ENCODE measurements at places on chromosomes 12 and 14.
A peak's percentile ranks its signal among the peaks of the same experiment; 100 is the strongest.

DNA sequence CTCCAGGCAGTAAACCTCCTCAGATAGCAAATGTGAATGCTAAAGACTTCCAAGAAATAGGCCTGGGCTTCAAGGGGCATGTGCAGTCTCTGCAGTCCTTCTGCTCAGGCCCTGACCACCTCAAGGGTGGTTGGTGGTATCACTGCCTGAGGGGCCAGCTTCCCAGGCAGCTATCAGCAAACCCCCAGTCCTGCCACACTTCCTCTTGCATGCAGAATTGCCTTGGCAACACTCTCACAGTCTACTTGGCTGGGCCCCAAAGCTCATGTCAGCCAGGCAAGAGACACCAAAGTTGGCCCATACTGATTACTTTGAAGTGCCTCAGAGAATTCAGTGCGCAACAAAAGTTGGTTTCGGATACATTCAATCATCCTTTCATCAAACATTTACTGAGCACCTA lies 3.5 kb upstream of the ASB8 start:
- peak; percentile 31 for DNase-seq

DNA sequence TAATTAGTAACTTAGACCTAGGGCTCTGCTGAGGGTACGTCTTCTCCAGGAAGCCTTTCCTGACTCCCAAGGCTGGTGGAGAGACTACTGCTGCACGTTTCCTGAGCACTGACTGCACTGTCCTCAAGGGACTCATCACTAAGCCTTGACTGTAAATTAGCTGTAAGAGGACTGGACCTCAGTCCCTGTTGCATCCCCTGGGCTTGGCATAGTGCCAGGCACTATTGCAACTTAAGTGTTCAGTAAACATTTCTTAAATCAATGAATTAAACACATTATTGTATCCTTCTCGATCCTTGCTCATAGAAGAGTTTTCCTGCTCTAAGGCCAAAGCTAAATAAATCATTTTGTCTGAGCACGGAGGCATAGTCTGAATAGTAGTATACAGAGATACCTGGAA lies 31.9 kb upstream of the IFNG-AS1 start:
- DNase-seq: no peak

GRCh38 chr14:74669846-74670245 lies 43.0 kb downstream of the AREL1 start:
- DNase-seq: no peak

DNA sequence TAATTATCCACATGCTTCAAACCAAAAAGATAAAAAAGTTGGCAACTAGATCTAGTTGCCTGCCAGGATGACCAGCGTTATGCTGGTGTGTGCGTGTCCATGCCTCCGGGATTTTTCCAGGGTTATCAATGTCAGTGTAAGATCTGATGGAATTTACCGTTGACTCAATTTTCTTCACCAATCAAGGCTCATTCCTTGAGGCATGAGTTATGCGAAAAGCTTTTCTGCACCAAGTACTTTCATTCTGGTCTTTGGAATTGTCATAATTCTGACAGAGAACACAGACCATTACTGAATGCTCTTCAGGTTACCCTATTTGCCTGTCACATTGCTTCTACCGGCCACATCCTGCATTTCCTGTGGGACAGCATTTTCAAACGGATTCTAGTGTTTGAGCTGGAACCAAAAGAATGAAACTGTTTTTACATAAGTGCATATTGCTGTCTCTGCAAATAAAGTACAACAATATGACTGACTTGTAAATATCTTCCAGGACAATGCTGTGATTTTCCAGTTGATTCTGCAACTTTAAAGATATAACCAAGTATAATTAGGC lies 91.8 kb downstream of the DUSP16 start:
- DNase-seq: no peak

DNA sequence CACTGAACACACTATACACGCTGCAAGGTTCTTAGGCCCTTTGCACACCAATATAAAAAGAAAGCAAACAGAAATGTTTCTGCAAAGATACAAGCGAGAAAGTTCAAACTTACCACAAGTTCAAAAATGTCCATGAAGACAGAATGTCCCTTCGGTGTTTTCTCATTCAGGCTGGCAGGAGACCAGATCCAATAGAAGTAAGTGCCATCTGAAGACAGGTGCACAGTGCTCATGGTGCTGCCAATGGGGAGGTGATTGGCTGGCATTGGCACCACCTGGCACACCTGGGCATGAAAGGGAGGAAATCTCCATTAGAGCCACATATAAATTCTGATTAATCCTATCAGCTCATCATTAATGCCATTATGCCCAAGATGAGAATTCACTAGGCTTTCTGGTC lies 76.3 kb downstream of the HECTD4 start:
- no peak for DNase-seq

DNA sequence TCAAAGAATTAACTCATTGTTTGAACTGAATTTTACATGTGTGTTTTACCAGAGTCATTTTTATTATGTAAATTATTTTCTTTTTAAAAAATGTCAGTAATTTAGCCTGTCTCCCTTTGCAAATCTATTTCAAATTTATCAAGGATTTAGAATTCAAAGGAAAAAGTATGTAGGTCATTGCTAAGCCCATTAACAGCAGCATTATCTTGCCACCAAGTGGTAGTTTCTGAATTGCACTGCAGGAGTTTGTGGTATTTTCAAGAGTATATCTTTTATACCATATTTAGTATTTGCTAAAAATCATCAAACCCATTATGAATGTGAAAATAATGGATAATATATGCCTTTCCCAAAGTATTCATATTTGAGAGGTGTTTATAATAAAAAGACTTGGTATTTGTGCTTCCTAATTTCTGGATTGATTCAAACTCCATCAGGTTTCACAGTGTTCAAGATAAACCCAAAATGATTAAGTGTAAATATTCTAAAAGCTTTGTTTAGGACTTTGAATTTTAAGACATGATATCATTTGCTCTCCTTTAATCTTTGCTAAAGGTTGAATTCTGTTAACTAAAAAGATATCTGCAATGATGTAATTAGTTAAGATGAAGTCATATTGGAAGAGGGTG lies 711.4 kb downstream of the FSCB start:
- no peak for DNase-seq

DNA sequence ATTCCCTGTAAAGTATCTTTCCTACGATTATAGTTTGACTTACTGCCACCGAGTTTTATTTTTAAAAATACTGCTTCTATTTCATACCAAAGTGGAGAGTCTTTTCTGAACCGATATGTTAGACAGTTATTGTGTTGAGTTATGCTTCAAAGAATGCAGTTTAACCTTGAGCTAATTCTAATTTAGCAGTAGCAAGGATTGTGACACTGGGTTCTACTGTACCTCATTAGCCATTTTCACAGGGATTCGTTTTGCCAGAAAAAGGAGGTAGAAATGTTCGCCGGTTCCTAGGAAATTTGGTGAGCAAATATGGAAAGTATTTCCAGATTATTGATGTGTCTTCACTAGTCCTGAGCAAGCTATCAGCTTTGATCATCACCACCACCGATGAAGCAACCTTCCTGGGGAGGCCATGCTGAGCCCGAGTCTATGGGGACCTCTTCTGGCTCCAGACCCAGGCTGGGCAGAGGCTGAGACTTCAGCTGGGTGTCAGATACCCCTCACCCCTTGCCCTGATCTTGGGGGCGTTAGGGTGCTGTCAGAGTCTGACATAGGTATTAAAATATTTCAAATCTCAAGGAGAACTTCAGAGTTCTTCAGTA lies 13.6 kb downstream of the GLRX5 start:
- no peak for DNase-seq

DNA sequence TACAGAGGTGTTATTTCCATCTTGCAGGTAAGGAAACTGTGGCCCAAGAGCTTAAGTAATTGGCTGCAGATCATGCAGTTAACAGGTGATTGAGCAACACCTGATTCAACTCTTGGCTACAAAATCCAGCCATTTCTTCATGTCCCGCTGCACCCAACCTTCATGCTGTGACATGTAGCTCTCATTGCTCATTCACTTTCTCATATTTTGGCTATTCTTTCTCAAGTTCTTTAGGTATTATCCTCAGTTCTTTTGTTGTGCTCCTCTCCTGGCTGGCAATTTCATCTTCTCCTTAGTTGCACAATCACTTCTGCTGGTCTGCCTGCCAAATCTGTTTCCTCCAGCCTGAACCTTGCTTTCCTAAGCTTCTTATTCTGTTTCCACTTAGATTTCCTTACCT lies 300.8 kb downstream of the SSPN start:
- no peak for DNase-seq

DNA sequence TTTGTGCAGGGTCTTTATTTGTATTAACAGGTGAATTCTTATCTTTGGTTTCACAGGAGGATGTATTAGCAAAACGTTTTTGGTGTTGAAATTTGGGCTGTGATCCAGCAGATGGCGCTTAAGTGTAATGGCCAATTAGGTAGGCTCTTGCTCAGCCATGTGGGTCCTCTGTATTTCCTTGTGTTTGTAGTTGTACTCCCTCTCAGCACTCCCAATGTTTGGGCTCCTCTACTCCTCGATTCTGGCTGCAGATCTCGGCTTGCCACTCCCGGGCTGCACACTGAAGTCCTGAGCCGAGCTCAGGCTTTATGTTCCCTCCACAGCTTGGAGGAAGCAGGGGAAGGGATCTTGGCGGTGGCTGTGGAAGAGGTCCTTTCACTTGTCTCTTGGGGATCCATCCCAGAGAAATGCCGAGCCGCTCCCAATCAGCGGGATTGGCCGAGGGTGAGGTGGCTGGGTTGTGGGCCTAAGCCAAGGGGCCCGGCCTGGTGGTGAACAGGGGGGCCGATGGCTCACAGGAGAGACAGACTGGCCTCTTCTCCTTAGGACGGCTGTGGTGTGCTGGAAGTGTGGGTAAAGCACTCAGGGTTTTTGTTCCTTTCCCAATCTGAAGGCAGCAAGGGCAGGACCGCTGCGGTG lies 133.7 kb downstream of the AEBP2 start:
- no peak for DNase-seq
